ENCODE measurements at places on chromosomes 4 and X.

- DNase-seq, result peak; percentile 79
- peak overlapping the region; percentile 67 for H3K27ac ChIP-seq
- peaks cover 5% of the 10 kb centered on the region for H3K4me1 ChIP-seq
- no peaks in the 10 kb centered on the region for H3K27me3 ChIP-seq
- H3K4me3 ChIP-seq, result no peak overlapping the region
Measured at GRCh38 chr4:166941629-166942028, 292.7 kb downstream of the SPOCK3 start.

- H3K36me3 ChIP-seq, result peaks cover 2% of the 10 kb centered on the region
- no peak overlapping the region for H3K4me3 ChIP-seq
Measured at GRCh38 chr4:113921089-113921794, 58.2 kb downstream of the ARSJ start.

GRCh38 chr4:123361195-123361861 is 35.3 kb upstream of the SPRY1 start:
- no peaks in the 10 kb centered on the region for H3K36me3 ChIP-seq
- peaks cover 20% of the 10 kb centered on the region for H3K4me1 ChIP-seq
- peak overlapping the region; percentile 87 for H3K27ac ChIP-seq
- DNase-seq, result peak; percentile 63
- no peaks in the 10 kb centered on the region for H3K27me3 ChIP-seq

GRCh38 chr4:73976217-73976616 is 5.6 kb downstream of the PF4 start:
- no peaks in the 10 kb centered on the region for H3K36me3 ChIP-seq
- no peaks in the 10 kb centered on the region for H3K27me3 ChIP-seq
- no peak overlapping the region for H3K4me3 ChIP-seq
- no peak for DNase-seq
- no peak overlapping the region for H3K27ac ChIP-seq

GRCh38 chrX:112218388-112218787 is 135.8 kb upstream of the TRPC5 start:
- no peak for DNase-seq
- H3K27me3 ChIP-seq, result peaks cover 57% of the 10 kb centered on the region
- H3K36me3 ChIP-seq, result no peaks in the 10 kb centered on the region
- no peak overlapping the region for H3K27ac ChIP-seq
- no peaks in the 10 kb centered on the region for H3K4me1 ChIP-seq
- H3K4me3 ChIP-seq, result no peak overlapping the region

DNA sequence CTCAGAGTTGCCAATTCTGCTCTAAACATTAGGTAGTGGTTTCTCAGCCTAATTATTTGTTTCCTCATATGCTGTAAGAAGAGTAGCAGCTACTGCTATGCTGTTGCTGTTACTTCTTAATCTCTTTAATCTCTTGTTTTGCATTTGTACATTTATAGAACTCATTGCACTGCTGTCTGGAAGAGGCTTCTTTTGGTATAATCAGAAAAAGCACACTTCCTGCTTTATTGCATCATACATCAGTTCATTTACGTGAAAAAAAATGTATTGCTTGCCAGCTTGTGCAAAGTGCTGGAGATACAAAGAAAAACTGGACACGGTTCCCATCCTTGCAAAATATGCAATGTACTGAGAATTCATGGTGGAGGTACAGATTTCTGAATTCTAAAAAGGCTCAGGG is 332.0 kb downstream of the GRXCR1 start:
- no peaks in the 10 kb centered on the region for H3K36me3 ChIP-seq
- peaks cover 8% of the 10 kb centered on the region for H3K4me1 ChIP-seq
- DNase-seq, result no peak
